ENCODE measurements at places on chromosomes 11 and 22. TPM values are rescaled to one million over a fixed set of nuclear protein-coding genes. Genes with fewer than 3 reads are reported as not detected.

- DNase-seq = no peak
These were observed 103.7 kb downstream of the CD44 start for GRCh38 chr11:35242412-35243242.

GRCh38 chr11:2732261-2732939 lies 32.6 kb upstream of the KCNQ1OT1 start:
- DNase-seq = no peak

- no peak for DNase-seq
These were observed 29.8 kb upstream of the BMAL1 start for GRCh38 chr11:13247606-13248296.

DNA sequence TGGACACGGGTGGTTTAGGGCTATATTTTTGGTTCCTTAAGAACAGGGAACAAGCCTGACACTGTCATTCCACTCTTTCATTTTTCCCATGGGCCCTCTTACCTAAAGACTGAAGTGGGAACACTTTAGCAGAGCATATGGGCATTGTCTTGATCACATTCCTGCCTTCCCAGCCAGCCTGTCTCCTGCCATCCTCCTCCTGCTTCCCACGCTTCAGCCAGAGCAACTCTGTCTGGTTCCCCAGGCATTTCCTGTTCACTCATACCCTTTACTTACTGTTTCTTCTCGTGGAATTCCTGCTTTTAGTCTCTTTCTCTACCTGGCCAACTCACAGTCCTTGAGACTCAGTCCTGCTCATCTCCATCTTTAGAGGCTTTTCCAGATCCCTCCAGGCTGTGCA lies 22.8 kb downstream of the MRPL16 start:
- no peak for DNase-seq

The TBX1 gene
- not detected for total RNA-seq
